ENCODE measurements at places on chromosomes 6 and 20.

GRCh38 chr6:136927292-136927691, 5.2 kb downstream of the SLC35D3 start:
- DNase-seq: no peak

GRCh38 chr6:99338188-99338587, 11.3 kb downstream of the FAXC start:
- DNase-seq: no peak

GRCh38 chr20:50244352-50245149, 53.9 kb downstream of the CEBPB start:
- DNase-seq: no peak

- no peak for DNase-seq
Observed at GRCh38 chr6:54519161-54519560, 210.9 kb downstream of the TINAG start.

- no peak for DNase-seq
Observed at GRCh38 chr6:168578036-168578435, 137.1 kb downstream of the SMOC2 start.

DNA sequence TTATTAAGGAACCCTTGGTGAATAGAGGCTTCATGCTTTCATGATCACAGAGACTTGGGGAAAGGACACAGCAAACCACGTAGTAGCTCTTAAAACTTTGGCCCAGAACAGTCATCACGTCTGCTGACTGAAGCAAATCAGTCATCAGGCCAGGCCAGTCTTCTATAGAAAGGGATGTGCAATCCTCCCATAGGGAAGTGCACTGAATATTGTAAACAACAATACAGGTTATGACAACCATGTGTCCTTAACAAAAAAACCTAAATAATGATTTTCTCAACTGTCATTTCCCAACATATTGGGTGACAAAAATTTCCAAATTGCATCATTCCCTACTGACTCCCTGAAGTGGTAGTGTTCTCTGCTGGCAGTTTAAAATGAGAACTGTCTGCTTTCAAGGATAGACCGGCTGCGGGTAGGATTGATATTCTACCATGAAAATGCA, 388.2 kb upstream of the CITED2 start:
- no peak for DNase-seq

GRCh38 chr20:45061244-45061643, 39.7 kb downstream of the KCNS1 start:
- no peak for DNase-seq

- DNase-seq: no peak
Observed at GRCh38 chr20:11748436-11748835, 169.3 kb upstream of the BTBD3 start.

DNA sequence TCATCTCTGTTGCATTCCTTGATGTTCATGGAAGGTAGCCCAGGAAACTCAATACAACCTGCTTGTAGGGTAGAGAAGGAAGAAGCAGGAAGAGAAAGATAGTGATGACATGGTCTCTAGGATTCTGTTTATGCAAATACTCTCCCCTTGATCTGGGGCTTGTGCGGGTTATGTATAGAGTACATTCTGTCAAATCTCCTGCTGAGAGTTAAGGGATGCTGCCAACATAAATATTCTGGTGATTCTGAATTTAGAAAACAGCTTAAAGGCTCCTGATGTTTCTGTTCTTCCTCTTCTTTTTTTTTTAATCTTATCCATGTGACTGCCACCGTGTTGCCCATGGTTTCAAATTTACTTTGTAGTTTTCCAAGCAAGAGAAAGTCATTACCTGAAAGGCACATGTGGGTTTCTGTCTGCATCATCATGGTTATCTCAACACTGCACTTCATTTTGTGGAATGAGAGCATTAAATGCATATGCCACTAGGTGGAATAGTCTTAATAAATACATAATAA, 150.6 kb downstream of the RPS12 start:
- no peak for DNase-seq

DNA sequence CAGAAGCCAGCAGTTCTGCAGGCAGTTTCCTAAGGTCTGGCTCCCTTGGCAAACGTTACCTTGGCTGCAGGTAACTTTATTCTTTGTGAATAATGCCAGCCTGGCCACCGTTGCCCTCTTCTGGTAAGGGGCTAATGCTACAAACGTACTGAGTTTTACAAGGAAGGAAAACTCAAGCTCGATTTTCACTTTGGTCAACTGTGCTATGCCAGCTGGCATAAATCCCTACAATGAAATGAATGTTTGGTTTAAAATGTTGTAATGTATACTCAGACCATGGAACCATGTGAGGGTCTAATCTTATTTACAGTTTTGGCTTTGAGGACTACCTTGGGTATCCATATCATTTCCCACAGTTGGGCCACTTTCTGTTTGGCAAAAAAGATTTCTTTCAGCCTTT, 101.4 kb downstream of the SLX4IP start:
- no peak for DNase-seq

- no peak for DNase-seq
Observed at GRCh38 chr6:155248008-155249001, 15.5 kb upstream of the CLDN20 start.

DNA sequence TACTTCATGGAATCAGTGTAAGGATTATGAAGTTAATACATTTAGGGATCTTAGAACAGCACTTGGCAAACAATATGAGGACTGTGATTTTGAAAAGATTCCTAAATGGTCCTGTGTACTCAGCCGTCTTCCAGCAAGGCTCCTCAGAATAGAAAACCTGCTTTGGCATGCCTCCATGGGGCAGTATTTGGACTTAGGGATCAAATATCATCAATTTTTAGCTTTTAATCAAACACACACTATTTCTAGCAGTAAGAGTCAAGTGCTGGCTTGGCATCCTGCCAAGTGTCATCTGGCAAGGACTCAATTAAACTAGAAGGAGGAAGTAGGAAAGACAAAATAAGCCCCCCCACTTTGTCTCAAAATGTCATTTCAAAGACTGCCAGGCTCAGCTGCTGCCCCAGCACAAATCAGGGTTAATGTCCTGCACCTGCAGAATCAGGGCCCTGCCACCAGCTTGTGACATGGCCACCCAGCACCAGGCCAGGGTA, 40.8 kb downstream of the IYD start:
- no peak for DNase-seq

- no peak for DNase-seq
Observed at GRCh38 chr6:21628160-21628559, 34.6 kb downstream of the SOX4 start.

- no peak for DNase-seq
Observed at GRCh38 chr6:36079601-36080000, 50.7 kb upstream of the MAPK13 start.

DNA sequence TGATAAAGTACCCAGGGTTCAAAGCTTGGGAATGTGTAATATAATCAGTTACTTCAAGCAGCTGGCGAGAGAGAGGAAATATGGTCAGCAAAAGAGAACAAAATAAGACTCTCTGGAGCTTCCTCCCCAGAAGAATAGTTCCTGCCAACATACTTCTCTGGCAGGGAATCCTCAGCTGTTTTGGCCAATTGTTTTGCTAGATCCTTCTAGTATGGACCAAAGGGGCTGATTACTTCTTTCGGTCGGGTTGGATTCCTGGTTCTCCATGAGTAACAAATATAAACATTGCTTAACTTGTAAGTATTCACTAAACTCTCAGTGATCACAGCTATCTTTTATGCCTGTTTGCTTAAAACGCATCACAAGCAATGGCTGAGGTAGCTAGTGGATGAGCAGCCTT, 31.4 kb upstream of the FBXO9 start:
- no peak for DNase-seq

DNA sequence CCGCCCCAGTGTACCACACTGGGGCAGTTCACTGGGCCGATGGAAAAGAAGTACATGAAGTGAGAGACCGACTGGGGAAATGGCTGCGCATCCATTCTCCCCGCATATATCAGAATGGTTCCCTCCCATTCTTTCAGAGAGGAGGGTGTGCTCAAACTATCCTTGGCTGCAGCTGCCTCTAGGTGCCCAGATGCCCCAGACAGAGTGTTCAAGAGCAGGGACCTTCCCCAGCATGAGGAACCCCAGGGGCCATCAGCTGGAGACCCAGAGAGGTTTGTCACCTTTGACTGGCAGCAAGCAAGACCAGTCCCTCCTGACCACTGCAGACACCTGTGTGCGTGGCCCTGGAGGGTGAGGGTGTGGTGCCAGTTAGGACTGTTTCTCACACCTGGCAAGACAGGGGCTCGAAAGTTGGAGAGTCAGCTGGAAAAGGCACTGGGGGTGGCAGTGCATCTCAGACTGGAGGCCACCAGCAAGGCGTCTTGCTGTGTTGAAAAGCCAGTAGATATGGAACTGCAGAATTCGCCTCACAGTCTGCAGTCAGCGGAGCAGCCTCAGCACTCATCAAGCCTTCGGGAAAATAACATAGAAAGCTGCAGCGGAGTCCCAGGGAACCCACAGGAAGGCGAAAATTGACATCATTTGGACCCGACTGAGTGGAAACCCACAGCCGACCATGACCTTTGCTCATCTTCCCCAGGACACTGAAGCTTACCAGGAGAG, 76.7 kb downstream of the GPR6 start:
- DNase-seq: no peak

GRCh38 chr6:159969921-159970320, 1.0 kb downstream of the IGF2R start:
- no peak for DNase-seq

DNA sequence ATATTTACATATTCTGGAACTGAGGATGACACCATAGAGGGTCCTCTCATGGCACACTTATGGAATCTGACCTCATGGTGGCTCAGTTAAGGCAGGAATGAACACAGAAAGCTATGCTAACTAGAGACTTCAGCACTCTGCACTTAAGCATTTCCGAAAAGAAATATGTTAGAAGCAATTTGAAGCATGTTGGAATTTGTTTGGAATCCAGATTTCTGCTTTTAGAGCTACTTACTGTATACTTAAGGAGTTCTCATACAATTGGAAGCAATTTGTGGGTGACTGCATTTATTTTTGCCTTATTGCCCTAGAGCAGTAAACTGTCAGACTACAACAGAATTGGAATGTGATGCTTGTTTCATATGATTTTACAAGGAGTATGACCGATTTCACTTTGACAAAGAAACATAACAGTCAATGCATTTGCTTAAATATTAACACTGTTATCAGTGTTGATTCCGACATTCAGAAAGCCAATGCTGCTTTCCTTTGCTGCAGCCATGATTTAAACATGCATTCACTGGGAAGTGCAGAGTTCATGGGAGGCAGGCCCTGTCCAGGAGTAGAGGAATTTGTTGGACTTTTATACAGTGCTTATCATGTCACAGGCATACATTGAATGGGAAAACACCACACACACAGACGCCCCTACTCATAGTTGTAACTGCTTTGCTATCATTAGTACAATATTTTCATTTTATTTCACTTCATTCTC, 244.4 kb downstream of the SAMD5 start:
- no peak for DNase-seq

DNA sequence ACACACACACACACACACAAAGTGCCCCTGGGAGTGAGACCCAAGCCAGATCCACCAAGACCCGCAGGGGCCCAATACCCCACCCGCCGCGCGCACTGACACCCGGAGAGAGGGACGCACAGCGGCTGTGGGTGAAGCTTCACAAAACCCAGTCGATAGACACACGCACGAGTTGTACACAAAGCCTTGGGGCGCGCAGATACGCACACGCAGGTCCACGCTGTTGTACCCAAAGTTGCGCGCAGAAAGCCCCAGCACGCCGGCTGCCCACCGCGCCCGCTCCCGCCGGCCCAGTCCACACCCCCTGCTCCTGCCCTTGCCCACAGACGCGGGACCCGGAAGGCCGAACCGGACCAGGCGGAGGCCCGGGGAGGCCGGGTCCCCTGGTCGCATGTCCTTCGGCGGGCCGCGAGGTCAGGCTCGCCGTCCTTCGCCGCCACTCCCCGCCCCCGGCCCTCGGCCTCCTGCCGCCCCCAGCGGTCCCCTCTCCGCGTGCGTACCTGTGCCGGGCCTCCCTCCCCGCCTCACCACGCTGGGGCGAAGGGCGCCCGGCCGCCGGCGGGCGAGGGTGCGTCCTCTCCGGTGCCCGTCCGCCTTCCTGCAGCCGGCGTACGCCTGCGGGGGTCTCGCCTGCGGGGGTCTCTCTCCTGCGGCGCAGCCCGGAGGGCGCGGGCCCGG, at the start of gene TMEM74B:
Gene TMEM74B (minus strand): TSS at position 344 of the 678 bp plus-strand sequence. CDS start 1,180 bp downstream, outside the sequence.
- DNase-seq: peak; percentile 23

- DNase-seq: no peak
Observed at GRCh38 chr6:163054641-163055040, 326.9 kb downstream of the PACRG start.

GRCh38 chr6:9610620-9611415, 804.1 kb downstream of the TFAP2A start:
- no peak for DNase-seq

DNA sequence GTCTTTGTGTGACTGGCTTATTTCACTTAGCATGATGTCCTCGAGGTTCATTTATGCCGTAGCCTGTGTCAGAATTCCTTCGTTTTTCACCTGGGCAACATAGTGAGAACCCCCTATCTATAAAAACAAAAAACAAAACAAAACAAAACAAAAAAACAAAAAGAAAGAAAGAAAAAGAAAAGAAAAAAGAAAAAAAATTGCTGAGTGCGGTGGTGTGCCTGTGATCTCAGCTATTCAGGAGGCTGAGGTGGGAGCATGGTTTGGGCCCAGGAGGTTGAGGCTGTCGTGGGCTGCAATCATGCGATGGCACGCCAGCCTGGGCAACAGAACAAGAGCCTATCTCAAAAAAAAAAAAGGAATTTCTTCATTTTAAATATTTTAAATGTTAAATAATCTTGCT, 38.4 kb downstream of the VEGFA start:
- DNase-seq: no peak

DNA sequence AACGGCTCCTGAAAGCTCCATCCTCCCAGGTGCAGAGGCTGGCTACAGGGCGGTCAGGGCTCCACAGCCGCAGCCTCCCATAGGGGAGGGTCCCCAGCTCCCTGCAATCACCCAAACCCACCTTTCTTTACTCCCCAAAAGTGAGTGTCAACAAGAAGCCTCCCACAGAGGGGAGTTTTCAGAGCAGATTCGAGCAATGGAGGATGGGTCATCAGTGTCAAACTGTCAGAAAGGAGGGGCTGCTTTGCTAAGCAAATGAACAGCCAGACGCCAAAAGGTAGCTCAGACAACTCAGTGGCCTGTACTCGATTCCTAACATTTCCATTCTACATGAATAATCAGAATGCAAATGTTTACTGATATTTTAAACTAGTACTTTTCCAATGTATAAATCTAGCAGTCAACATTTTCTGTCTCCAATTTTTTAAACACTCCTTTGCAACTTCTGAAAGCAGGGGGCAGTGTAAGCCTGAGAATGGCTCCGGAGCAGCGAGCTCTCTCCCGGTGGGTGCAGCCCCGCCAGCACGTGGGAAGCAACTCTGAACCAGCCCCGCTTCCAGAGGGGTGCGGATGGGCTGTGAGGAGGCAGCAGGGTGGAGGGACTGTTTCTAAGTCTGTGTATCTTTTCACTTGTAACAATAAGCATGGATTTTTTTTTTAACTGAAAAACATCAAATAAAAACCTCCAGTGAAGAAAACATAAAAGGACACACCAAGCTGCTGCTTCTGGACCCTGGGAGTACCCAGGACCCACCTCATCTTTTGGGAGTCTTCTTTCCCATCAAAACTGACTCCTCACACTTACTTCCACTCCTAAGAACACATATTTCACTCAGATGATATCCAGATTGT, 54.9 kb downstream of the TAF4 start:
- peak; percentile 67 for DNase-seq

DNA sequence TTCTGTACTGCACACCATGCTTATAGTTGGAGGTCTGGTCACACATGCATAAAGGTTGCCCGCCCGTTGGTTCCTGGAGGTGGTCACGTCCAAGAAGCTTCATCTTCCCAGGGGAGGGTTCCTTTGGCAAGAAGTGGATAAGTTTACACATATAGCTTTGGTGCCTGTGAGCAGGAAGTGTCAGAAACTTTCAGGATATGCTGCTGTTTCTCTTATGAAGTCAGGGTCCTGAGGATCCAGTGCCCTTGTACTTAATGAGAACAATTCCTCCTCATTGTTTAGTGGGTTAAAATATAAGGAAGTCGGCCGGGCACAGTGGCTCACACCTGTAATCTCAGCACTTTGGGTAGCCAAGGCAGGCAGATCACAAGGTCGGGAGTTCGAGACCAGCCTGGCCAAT, 115.5 kb upstream of the DUSP22 start:
- DNase-seq: no peak
